ENCODE measurements at places on chromosomes 2 and 18.

- DNase-seq = no peak
Observed at GRCh38 chr2:105861200-105861599, 116.5 kb downstream of the NCK2 start.

- DNase-seq = peak; percentile 73
Observed at GRCh38 chr2:55511508-55512124, 7.9 kb upstream of the CFAP36 start.

DNA sequence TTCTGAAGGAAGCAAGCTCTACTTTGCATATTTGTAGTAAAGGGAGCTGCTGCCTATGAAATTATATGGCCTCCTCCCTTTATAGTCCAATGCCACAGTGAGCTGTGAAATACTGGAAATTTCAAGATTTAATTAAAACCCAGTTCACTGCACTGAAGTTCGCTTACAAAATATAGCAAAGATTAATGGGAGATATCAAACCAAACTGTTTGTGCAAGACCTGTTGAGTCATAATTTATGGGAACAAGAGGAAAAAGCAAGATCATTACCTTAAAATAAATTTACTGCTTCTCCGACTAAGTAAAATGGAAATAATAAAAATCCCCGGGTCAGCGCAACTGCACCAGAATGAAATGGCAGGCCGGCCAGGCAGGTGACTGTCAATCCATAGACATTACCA lies 215.5 kb upstream of the RAB6C start:
- DNase-seq = no peak

DNA sequence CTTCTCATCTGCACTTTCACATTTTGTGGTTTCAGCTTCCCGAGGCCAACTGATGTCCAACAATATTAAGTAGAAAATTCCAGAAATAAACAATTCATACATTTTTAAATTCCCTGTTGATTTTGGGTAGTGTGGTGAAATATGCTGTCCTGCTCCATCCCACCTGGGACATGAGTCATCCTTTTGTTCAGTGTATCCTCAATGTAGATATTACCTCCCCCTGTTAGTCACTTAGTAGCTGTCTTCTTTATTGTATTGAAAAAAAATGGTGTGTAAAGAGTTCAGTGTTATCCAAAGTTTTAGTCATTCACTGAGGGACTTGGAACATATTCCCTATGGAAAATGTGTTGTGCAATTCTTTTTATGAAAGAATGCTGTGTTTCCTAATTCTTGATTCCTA lies 348.1 kb downstream of the SOCS6 start:
- no peak for DNase-seq

DNA sequence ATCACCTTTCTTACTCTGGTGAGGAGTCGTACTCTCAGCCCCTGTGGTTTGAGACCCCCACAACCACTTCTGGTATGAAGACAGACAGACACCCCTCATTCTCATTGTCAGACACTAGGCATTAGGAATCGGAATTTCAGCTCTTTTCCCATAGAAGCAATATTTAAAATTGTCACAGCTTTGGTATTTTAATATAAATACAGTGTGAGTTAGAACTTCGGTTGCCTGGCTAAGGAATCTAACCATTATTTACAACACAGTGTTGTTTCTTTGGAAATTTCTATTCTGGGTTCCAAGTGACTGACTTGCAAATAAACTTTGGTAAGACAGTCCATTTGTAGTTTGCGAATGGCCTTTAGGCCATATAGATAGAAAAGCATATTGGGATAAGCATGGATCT lies 318.1 kb downstream of the PARD3B start:
- no peak for DNase-seq

DNA sequence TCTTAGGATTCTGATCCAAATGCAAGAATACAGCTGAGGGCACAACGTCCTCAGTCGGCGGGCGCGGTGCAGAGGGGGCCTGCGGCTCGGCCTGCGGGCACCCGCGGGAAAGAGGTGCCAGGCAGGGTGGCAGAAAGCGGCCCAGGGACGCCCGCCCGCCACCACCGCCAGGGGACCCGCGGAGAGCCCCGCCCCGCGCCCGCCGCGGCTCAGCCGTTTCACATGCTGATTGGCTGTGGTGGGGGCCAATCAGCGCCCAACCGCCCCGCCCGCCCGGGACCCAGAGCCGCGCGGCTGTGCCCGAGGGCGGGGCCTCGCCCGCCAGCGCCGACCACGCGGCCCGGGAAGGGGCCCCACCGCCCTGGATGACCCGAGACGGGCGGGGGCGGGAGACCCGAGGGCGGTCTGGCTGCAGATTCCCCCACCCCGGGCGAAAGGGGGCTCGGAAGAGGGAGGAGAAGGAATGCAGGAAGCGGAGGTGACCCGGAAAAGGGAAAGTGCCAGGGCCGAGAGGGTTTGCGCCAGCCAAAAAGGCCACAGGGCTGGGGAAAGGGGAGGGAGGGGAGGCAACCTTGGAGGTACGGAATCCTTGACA lies 8.0 kb downstream of the IRS1 start:
- DNase-seq = peak; percentile 70

- no peak for DNase-seq
Observed at GRCh38 chr18:75830828-75831227, 403.3 kb upstream of the SMIM21 start.

DNA sequence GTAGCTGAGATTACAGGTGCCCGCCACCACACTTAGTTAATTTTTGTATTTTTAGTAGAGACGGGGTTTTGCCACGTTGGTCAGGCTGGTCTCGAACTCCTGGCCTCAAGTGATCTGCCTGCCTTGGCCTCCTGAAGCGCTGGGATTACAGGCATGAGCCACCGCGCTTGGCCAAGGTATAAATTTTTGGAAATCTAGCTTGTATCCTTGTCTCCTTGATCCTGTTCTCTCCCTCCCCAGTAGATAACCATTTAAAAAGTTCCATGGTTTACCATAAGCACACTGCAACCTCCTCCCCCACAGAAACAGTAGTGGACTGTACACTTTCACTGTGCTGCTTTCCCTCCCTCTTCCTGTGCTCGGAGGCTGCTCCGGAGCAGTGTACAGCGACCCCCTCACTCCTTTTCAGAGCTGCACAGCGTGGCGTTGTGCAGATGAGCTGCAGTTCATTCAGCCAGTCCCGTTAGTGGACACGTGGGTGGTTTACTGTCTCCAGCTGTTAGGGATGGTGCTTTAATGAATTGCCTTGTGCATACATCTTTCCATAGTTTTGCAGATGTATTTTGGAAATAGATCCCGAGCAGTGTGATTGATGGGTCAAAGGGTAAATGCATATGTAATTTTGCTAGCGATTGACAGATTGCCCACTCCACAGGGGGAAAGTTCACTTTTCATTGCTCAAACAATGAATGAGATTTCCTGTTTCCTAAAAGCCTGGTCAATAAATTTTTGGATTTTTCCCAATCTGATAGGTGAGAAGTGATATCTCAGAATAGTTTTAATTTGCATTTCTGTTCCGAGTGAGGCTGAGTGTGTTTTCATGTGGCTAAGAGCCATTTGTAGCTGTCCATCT lies 14.8 kb downstream of the ASB1 start:
- no peak for DNase-seq

- DNase-seq = no peak
Observed at GRCh38 chr18:36303211-36303844, 5.8 kb downstream of the FHOD3 start.

- no peak for DNase-seq
Observed at GRCh38 chr2:127342101-127342500, 45.7 kb downstream of the MAP3K2 start.

DNA sequence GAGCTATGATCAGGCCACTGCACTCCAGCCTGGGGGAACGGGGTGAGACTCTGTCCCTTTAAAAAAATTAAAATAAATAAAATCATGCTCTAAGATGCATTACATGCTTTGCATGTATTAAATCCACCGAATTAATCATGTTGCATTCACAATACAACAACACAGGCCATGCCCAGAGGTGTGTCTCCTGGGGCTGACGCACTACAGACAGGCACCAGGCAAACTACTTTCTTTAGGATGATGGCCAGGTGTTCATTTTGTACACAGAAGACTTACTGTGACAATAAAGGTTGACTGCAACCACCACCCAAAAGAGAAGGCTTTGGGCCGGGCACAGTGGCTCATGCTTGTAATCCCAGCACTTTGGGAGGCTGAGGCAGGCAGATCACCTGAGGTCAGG lies 226.8 kb upstream of the PXDN start:
- DNase-seq = no peak

GRCh38 chr2:197191177-197191939 lies 119.2 kb downstream of the ANKRD44 start:
- DNase-seq = peak; percentile 72

GRCh38 chr2:34705551-34706247 lies 1106.6 kb upstream of the FAM98A start:
- DNase-seq = no peak

GRCh38 chr2:48341551-48342133 lies 188.3 kb upstream of the STON1 start:
- no peak for DNase-seq

DNA sequence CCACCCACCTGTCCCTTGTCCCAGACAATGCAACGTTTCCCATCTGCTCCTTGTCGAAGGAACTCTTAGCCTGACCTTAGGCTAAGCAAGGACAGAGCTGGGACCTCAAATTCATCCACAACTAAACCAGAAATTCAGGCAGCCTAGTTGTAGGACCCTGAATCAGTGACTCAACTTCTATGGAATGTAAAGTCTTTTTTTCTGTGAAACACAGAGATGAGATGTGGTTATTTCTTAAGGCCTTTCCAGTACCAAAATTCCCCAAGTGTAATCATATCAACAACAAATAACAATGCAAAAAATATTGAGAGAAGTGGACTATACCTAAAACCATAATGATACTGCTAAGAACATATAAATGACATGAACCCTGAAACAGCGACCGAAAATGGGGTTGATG lies 46.7 kb downstream of the EN1 start:
- no peak for DNase-seq

- DNase-seq = no peak
Observed at GRCh38 chr2:18883616-18884456, 294.5 kb upstream of the NT5C1B start.

- DNase-seq = no peak
Observed at GRCh38 chr2:40433736-40434135, 18.2 kb downstream of the SLC8A1 start.

- no peak for DNase-seq
Observed at GRCh38 chr2:758073-758820, 81.0 kb upstream of the TMEM18 start.

DNA sequence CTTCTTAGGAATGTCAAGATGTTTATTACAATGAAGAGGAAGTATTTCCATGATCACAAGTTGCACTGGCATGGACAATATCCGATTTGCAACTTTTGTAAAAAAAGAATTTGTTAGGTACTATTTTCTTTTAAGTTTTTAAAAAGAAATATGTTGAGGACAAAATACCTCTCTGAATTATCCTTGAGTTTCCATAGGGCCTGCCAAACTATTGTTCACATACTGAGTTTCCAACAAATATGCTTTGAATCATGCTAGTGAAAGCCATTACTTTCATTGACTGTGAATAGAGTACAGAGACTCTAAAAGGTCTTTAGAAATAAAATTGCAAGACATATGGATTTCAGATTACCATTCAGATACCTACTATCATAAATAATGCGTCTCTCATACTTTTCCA lies 566.1 kb downstream of the TMEM182 start:
- no peak for DNase-seq

DNA sequence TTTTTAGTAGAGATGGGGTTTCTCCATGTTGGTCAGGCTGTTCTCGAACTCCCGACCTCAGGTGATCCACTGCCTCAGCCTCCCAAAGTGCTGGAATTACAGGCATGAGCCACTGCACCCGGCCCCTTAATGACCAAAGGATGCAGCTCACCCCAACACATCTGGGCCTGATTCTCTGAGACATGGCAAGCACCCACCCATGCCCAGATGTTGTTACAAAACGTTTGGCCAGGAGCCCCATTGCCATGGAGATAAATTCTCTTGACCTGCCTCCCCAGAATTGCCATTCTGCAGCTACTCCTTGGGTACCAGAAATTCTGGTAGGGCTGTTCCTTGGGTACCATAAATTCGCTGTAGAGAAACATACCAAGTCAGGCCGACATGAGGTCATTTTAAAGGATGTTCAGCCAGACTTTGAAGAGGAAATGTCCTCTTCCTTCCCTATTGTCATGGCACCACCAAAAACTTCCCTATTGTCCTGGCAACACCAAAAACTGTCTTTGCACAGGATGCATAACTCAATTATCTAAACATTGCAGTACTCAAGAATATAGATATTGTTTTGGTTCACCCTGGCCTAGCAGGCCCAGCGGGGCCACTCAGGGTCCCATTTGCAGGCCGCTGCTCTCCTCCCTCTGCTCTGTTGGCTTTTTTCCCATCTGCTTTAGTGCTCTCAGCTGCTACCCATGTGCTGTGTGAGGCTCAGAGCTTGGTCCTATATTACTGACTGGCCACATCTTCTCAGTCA lies 160.9 kb upstream of the TTC39C start:
- DNase-seq = no peak
